ENCODE measurements at places on chromosomes 5 and 9.

GRCh38 chr9:124290743-124291554, 33.2 kb downstream of the NEK6 start:
- DNase-seq = peak; percentile 39

DNA sequence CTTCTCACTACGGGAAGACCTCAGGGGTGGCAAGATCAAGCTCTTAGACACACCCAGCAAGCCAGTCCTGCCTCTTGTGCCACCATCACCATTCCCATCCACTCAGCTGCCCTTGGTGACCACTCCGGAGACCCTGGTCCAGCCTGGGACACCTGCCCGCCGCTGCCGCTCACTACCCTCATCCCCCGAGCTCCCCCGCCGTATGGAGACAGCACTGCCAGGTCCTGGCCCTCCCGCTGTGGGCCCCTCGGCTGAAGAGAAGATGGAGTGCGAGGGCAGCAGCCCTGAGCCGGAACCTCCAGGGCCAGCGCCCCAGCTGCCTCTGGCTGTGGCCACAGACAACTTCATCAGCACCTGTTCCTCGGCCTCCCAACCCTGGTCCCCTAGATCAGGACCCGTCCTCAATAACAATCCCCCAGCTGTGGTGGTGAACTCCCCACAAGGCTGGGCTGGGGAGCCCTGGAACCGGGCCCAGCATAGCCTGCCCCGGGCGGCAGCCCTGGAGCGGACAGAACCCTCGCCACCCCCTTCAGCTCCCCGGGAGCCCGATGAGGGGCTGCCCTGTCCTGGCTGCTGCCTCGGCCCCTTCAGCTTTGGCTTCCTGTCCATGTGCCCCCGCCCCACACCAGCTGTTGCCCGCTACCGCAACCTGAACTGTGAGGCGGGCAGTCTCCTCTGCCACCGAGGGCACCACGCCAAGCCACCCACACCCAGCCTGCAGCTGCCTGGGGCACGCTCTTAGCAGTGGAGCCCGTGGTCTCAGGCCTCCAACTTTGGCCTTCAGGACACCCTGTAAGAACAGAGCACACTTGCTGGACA, 4.1 kb downstream of the TESK1 start:
- DNase-seq = no peak

GRCh38 chr5:59769041-59769360, 124.5 kb downstream of the PDE4D start:
- no peak for DNase-seq

DNA sequence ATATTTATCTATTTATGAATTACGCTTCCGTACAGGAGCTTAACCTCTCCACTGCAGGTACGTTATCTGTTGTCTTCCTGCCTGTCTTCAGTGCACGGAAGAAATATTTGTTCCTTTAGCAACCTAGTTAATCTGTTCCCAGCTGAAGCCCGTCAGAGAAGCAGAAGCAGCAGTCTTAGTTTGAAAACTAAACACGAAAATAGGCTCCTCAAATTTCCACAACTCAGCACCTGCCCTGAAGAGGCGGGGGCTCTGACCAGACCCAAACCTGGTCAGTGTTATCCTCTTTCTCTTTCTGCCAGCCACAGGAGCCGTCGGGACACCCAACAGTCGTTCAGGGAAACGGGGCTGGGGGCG, 462 bp downstream of the NUDCD2 start:
- DNase-seq = no peak

Data from A673 (cell line).